ENCODE measurements at places on chromosomes 13 and 19.

DNA sequence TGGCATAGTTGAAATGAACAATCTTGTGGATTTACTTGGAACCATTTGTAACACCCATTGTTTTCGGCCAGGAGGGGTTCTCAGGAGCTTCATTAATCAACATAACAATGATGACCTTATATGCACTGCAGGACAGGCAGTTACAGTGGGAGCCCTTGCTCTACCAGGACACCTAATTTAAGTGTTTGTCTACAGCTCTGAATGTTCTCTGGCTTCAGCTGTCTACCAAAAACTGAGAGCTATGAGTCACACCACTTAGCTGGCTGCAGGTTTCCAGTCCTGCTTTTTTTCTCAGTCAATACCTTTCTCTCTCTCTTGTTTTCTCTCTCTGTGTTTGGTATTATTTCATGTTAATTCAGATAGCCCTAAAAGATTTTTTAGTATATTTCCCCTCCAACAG, 105.4 kb upstream of the MBNL2 start:
- DNase-seq: no peak

GRCh38 chr13:36082396-36082795, 48.8 kb downstream of the DCLK1 start:
- DNase-seq: no peak

- no peak for DNase-seq
Measured at GRCh38 chr13:50995854-50996253, 86.3 kb downstream of the RNASEH2B start.

GRCh38 chr13:60448907-60449510, 52.0 kb downstream of the TDRD3 start:
- DNase-seq: no peak

DNA sequence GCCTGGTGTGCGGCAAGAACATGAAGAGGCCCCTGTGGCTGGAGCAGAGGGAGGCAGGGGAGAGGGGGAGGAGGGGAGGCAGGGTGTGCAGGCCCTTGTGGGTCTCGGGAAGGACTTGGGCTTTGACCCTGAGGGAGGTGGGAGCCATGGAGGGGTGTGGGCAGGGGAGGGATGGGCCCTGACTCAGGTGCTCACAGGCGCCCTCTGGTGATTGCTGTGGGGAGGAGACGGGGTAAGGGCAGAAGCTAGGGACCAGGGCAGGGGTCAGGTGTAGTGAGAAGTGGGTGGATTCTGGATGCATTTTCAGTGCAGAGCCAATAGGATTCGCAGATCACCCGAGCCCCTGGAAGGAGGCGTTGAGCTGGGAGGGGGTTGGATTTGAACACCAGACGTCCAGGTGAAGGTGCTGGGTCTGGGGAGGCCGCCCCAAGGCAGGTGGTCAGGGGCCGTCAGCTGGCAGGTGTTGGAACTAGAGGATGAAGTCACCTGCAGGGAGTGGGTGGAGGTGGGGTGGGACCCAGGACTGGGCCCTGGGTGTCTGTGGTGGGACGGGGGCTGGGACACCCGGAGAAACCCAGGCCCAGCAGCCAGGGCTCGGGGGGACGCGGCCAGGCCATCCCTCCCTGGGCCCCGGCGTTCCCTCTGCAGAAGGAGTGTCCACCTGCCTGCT, 185.4 kb downstream of the KDM4B start:
- peak; percentile 20 for DNase-seq

DNA sequence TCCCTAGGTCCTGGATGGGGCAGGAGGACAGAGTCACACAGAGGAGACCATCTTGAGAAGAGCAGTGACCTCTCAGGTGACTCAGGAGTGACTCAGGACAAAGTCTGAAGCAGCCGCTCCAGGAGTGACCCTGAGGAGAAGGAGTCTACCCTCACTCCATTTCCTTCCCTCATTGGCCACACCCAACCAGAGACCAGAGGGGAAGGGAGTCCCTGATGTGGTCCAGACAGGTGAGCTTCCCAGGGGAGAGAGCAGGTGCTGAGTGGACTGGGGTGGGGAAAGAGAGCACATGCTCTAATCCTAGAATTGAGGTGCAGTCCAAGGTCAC, 75.5 kb upstream of the MEDAG start:
- DNase-seq: no peak

GRCh38 chr19:14073925-14074838, 1.6 kb downstream of the MISP3 start:
- DNase-seq: no peak

- peak; percentile 58 for DNase-seq
Measured at GRCh38 chr19:34676697-34677385, at the start of gene SCGB2B2. TSS of gene SCGB2B2 (minus strand) at chr19:34677159. CDS start at chr19:34594563, 82,596 bp downstream.

- DNase-seq: no peak
Measured at GRCh38 chr19:44882063-44882462, 9.0 kb upstream of the TOMM40 start.

GRCh38 chr13:41294914-41295313, 16.2 kb upstream of the NAA16 start:
- DNase-seq: no peak

- DNase-seq: no peak
Measured at GRCh38 chr19:48728911-48729664, 9.6 kb upstream of the MAMSTR start.

- DNase-seq: peak; percentile 39
Measured at GRCh38 chr19:32224371-32225244, 120.8 kb upstream of the ZNF507 start.

DNA sequence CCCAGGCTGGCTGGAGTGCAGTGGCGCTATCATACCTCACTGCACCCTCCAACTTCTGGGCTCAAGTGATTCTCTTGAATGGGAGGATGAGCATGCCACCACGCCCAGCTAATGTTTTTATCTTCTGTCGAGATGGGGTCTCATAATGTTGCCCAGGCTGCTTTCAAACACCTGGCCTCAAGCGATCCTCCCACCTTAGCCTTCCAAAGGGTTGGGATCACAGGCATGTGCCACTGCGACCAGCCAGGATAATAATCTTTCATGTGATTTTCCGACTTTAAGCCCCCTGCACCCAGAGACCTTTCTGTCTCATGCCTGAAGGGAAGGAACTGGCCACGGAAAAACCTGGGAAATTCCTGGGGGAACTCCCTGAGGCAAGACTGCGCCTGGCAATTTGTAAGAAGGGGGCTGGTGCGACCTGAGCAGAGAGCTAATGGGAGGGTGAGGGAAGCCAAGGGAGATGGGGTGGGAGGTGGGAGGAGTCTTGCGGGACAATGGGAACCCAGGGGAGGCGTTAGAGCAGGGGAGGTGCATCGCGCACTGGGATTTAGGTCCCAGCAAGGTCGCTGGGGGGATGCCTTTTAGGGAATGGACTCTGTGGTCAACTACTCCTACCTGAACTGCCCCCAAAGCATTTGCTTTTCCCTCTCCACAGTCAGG, 1.2 kb upstream of the CCDC124 start:
- no peak for DNase-seq

GRCh38 chr19:3444695-3445234, 35.6 kb downstream of the SMIM24 start:
- DNase-seq: no peak

- no peak for DNase-seq
Measured at GRCh38 chr19:30671622-30672051, 299.5 kb downstream of the ZNF536 start.

- no peak for DNase-seq
Measured at GRCh38 chr13:75855847-75856246, 219.7 kb downstream of the LMO7 start.

DNA sequence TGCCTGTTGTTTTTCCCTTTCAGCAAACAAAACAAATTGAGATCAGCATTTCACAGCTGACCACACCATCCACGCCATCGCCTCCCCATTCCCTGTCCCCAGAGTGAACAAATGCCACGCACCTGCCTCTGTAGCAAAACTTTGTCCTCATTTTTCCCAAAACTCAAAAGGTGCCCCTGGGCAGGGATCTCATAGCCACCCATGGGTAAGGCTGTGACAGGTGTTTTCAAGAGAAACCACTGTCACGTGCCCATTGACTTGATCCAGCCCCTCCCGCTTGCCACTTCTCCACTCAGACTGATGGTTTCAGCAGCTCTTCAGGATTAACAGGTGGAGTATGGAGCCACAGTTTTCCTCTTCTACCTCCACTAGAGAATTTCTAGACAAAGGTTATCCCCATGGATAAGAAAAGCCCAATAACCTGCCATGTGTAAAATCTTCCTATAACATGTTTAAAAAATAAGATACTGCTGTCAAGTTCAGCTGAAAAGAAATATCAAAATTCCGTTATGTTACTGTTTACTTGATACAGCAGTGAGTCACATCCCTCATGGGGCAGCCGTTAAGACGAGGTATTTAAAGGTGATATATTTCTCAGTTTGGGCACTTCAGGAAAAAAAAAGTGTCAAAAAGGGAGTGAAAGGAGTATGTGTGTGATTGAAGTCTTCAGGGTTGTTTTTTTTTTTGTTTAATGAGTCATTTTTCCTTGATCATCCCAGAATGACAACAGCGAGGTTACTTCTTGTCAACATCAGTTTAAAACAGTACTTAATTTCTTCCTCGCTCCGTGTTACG, 63.5 kb upstream of the GPR183 start:
- no peak for DNase-seq

DNA sequence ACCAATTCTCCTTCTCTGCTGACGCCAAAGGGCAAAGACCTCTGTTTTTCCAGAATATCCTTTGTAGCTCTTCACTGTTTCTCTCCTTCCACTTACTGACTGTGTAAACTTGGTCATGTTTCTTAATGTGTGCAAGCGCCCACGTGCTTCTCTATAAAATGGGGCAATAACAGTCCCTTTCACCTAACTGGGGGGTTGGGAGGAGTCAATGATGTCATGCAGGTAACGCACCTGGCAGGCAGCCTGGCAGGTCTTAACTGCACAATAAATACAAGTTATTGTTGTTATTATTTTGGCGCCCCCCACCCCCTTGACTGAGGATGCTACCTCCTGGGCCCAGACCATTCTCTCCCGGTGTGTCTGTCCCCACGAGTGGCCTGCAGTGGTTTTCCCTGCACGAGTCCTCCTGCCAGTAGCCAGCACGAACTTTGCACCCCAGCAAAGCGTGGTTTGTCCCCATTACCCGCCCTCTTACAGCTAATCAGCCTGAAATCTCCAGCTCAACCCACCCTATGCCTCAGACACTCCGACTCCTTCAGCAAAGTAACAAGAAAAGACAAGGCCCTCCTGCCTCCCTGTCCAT, 5.3 kb downstream of the SBSN start:
- no peak for DNase-seq

DNA sequence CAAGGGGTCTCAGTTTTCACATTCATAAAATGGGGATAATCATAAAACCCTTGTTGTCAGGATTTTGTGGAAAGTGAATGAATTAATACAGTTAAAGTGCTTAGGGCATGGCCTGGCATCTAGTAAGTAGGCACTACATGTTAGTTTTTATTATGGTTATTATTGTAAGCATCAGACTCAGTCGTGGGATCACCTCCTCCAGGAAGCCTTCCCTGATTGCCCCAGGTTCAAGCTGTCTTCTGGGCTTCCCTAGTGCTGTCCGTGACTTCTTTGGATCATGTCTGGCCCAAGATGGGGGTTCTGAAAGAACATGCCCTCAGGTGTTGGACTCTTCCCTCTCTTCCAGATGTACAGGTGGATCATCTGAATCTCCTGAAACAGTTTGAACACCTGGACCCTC, 10.7 kb downstream of the NUCB1 start:
- no peak for DNase-seq

DNA sequence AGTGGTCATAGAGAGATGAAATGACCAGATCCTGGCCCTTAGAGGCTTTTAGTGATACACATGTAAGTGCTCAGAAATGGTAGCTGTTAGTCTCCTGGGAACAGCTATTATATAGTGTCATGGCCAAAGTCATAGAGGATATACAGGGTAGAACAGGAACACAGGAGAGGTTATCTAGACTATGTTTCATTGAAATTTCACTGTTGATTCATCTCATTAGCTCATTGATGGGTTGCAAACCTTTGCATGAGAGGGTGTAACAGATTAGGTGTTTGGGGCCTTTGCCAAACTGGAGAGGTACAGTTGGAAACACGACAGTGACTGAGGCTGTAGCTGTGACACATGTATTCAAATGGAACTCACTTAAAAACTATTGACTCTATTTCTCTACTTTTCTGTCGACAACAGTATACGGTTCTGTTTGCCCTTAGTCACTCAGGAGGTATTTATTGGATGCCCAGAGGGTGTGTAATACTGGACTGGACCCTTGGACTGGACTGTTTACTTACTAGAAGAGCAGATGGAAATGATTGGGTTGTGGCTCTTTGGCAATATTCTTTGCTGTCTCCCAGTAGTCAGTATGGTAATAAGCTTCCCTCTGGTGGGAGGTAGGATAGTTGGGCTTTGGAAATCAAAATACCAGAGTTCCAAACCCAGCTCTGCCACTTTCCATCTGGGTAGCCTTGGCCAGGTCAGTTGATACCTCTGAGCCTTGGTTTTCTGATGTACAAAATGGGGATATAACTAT, 29.8 kb downstream of the ARHGAP35 start:
- DNase-seq: no peak

- DNase-seq: no peak
Measured at GRCh38 chr13:45930177-45930576, 78.6 kb upstream of the SIAH3 start.

DNA sequence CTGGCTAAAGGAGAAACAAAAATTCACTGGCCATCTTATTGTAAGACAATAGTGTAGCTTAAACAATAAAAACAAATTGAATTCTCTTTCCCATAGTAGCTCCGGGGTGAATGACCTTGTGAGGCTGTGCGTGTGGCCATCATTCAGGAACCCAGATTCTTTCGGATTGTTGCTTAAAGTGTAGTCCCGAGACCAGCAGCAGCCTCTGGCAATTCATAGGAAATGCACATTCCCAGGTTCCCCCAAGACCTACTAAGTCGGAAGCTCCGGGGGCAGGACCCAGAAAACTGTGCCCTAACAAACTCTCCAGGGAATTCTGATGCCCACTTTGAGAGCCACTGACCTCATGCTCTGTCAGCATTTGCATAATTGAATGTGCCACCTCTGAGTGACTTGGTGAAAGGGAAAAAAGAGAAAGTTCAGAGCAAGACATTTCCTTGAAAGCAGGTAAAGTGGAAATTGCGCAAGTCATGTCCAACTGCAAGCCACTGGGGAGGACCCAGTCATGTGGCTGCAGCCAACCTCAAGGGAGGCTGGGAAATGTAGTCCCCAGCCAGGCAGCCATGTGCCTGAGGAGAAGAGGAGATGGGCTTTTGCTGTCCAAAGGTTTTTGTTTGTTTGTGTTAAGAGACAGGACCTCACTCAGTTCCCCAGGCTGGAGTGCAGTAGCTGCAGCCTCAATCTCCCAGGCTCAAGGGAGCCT, 50.7 kb upstream of the PNMA8B start:
- no peak for DNase-seq

GRCh38 chr19:6340493-6341201, 7.2 kb upstream of the ACER1 start:
- DNase-seq: no peak

- DNase-seq: peak; percentile 65
Measured at GRCh38 chr19:39448271-39448670, 2.9 kb downstream of the SUPT5H start.

GRCh38 chr13:41284512-41285288, 21.3 kb upstream of the MTRF1 start:
- no peak for DNase-seq

DNA sequence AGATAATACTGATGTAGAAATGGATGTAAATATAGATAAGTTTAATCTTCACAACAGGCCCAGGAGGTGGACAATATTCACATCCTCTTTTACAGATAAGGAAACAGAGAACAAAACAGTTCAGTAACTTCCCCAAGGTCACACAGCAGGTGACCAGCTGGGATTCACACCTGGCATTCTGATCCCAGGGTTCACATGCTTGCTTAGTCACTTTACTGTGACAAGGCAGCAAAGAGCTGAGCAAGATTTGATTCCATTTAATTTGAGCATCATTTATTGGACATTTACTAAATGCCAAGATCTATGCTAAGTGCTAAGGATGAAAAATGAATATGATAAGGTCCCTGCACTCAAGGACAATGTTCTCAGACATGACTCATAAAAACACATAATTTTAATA, 94.1 kb upstream of the STARD13 start:
- no peak for DNase-seq

GRCh38 chr19:28785971-28786370, 427.0 kb downstream of the UQCRFS1 start:
- no peak for DNase-seq

Data from CD14-positive monocyte (primary cell).